ENCODE measurements at places on chromosomes 12 and 14.

GRCh38 chr14:77097006-77097699 lies 905 bp upstream of the CIPC start:
- DNase-seq = no peak

- DNase-seq = no peak
These were observed 53.9 kb downstream of the EID3 start for GRCh38 chr12:104357421-104357952.

GRCh38 chr12:53568809-53569557 lies 57.2 kb downstream of the ATF7 start:
- DNase-seq = no peak

DNA sequence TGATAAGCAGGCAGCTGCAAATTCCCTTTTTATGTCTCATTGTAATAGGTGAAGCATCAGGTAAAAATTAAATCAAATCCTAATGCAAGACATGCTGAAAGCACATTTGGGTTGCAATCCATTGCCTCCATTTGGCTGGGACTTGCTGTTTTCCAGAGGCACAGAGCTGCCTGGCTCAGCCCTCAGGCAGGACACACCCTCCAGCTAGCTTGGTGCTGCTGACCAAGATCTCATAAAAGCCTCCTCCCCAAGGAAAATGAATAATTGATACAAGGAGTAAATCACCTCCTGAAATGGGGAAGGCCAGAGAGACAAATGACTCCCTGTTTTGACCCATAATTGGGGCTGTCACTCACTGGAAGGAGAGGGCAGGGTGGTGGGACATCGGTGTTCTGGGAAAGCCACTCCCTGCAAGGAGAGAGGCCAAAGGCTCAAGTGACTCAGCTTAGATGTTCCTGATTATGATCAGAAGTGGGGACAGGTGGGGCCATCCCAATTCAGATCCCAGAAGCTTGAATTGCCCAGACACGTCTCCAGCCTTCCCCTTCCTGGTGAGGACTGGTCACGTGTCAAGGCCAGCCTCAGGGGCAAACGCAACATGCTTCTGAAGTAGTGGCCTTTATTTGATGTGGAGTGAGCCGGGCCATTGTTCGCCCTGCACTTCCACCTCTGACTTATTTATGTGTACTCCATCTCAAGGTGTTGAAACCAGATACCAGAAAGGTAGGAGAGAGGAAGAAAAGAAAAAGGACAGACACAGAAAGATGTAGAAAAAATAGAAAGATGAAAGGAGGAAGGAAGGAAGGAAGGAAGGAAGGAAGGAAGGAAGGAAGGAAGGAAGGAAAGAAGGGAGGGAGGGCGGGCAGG lies 773.7 kb downstream of the BCL11B start:
- DNase-seq = no peak

DNA sequence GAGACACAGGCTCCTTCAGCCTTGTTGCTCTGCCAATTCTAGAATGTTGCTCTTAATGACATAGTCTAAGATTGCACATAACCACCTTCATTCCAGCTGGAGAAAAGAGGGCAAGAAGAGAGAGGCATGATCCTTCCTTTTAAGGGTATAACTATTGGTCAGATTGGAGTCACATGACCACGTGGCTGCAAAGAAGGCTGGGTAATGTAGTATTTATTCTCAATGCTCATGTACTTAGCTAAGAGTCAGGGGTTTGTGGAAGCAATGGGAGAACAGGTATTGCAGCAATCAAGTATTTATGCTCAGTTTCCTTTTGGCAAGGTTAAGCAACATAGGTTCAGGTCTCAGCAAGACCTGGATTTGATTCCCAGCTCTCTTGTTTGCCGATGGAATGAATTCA lies 298.8 kb upstream of the TBX3 start:
- no peak for DNase-seq

DNA sequence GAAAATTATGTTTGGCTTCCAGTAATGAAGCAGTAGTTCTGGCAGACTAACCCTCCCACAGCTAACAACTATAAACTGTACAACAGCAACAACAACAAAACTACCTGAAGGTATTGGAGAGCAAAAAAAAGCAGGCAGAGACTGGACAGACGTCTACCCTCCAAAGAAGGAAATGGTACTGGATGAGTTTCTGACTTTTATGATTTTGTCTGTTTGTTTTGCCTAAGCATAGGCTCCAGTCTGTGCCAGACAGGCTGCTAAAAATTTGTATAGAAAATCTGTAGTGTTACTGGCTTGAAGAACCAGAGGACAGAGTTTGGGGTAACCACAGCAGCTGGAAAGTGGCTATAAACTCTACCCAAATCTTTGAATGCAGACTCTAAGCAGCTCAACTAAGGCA lies 131.3 kb downstream of the SLC25A47 start:
- DNase-seq = no peak

DNA sequence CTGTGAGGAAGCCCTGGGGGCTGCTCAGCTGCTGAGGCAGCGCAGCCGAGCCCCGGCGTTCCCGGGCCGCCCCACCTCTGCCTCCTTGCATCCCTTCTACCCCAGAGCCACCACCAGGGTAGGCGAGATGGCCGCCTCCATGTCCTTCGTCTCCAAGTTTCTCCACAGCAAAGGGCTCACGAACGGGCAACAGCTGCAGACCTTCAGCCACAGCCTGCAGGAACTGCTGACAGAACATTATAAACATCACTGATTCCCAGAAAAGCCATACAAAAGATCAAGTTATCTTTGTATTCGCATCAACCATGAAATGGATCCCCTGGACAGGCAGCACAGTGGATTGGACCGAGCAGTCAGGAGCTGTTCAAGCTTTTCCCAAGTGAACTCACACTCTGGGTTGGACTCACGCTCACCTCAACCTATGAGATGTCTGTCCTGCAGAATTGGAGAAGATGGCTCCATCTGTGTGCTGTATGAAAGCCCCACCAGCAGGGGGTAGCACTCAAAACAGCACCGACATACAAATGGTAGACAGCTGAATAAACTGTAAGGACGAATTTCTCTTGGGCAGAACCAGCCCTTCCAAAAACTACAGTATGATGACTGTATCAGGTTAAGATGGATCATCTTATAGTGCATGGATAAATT lies 19.4 kb upstream of the A2M start:
- DNase-seq = no peak

Measured in activated effector memory CD4-positive, alpha-beta T cell treated with anti-CD3 and anti-CD28 coated beads, Interleukin-2, amount 50 U/mL, for 16 hours (primary cell).